ENCODE measurements at places on chromosomes 2 and 18.

- no peak for DNase-seq
These were observed at the start of gene C1QL2 for GRCh38 chr2:119158563-119159347. Gene C1QL2, minus strand, starts transcription at chr2:119158751. Its CDS starts 482 bp downstream, at chr2:119158269.

- DNase-seq = no peak
These were observed 211.2 kb downstream of the NAPG start for GRCh38 chr18:10736984-10737383.

DNA sequence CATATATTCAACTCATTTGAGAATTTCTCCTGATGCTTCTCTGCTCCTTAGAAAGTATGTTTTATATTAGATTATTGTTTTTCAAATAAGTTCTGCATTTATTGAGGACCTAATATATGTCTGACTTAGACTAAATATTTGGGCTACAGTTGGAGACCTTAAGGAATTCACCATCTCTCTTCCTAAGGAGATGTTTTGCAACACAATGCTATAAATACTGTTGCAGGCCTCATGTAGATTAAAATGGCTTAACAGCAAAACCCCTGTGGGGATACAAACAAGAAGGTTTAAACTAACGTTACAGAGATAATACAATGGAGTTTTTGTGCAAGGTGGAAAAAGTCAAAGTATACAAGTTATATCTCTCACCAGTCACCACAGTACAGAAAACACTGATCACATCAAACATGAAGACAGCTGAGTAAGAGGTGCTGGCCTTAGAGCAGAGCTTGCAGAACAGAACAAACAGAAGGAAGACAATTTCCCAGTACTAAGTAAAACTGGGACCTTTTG is 20.1 kb upstream of the BMPR2 start:
- DNase-seq = no peak

GRCh38 chr2:215314896-215315295 is 3.0 kb downstream of the ATIC start:
- no peak for DNase-seq

- no peak for DNase-seq
These were observed 25.6 kb upstream of the CCDC68 start for GRCh38 chr18:54984908-54985307.

DNA sequence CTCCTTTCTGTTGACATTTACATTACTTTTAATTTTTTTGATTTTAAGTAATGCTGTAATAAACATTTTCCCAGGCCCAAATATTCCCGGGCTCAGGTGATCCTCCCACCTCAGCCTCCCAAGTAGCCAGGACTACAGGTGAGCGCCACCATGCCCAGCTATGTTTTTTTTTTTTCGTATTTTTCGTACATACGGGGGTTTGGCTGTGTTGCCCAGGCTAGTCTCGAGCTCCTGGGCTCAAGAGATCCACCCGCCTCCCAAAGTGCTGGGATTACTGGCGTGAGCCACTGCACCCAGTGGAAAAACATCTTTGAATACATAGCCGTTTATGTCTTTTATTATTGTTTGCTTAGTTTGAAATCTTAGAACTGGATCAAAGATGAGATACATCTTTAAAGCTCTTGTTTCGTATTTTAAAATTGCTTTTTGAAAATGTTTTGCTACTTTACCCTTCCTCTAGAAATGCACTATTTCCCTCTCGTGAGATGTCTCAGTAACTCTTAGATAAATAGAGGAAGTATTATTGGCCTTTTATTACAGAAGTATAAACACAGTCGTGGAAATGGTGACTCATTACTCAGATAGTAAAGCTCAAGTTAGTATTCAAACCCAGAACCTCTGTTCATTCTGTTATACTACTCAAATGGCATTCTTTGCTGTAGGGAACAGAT is 2.4 kb downstream of the SMCHD1 start:
- no peak for DNase-seq

- no peak for DNase-seq
These were observed 901.7 kb upstream of the LRRTM1 start for GRCh38 chr2:81206216-81206615.

DNA sequence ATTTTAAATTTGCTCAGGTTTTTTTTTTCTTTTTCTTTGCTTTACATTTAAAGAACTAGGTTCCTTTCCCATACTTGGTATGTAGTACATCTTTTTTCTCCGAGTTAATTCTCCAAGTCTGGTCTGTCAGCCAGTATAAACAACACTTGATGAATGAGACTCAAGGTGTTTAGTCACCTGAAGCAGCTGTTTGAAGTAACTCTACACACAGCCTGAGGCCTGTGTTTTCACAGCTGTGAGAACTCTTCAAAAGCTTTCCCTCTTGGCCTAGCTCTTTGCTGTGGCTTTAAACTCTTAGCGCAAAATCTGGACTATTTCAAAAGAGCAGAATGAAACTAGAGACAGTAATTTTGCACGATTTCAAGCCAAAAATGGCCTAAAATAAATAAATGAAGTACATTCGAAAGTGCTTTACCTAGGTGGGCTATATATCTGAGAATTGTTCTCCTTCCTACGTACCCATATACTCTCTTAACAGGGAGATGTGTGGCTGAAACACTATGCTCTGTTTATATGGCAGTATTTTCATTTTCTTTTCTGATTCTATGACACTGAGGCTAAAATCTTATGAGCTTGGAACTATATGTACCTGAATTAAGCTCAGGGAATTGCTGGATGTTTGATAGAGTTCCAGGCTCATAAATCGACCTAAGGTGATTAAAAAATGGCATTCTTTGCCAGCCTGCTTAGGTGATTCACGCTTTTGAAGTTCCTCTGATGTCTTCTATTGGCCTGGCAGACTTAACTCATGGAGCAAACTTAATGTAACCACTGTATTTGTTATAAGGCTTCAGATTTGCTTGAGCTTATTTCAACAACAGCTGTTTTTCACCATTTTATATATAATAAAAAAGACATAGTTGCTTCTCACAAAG is 1044.1 kb upstream of the ZEB2 start:
- no peak for DNase-seq

GRCh38 chr2:169348321-169349024 is 13.9 kb downstream of the LRP2 start:
- no peak for DNase-seq

DNA sequence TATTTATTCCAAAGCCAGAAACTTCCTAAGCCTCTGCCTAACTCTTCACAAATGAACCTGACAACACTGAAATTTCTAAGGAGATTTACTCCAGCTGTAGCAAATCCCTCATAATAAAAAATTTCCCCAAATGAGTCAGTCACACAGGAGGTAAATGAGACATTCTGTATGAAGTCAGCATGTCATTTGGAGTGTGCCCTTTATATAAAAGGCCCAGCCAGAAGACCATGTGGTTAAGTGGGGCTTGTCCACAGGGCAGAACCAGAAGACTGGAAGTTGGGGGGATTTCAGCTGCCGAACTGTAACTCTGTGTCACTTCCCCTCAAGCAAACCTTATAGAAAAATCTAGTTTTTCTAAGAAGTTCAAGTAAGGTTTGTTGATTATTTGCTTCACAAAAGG is 30.2 kb downstream of the NRP2 start:
- DNase-seq = no peak

GRCh38 chr2:181779288-181780021 is 99.1 kb upstream of the NEUROD1 start:
- no peak for DNase-seq

GRCh38 chr18:25365242-25365641 is 13.3 kb upstream of the ZNF521 start:
- no peak for DNase-seq

- DNase-seq = no peak
These were observed 439.6 kb upstream of the UBE2E3 start for GRCh38 chr2:180540761-180541160.

GRCh38 chr2:239468491-239469105 is 67.8 kb upstream of the HDAC4 start:
- DNase-seq = no peak

DNA sequence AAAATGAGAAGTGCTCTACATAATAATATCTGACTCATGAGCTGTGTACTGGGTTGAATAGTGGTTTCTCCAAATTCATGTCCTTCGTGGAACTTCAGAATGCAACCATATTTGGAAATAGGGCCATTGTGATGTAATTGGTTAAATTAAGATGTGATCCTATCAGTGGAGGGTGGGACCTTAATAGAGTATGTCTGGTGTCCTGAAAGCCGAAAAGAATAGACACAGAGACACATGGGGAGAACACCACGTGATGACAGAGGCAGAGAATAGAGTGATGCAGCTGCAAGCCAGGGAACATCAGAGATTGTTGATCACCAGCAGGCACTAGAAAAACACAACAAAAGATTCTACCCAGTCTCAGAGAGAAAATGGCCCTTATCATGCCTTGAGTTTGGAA is 310.1 kb downstream of the EXOC6B start:
- no peak for DNase-seq

DNA sequence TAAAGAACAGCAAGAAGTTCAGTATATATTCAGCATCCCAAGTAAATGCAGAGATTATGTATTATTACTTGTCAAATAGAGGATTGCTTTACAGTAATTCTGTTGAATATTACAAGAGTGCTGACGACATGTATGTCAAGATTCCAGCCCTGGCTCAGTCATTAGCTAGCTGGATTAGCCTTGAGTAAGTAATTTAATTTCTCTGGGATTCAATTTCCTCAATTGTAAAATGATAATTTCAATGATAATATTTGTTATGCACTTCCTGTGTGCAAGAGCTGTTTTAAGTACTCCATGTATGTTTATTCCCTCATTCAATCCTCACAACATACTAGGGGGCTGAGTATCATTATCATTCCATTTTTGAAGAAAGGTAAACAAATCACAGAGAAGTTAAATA is 44.0 kb downstream of the TCF4 start:
- DNase-seq = no peak

DNA sequence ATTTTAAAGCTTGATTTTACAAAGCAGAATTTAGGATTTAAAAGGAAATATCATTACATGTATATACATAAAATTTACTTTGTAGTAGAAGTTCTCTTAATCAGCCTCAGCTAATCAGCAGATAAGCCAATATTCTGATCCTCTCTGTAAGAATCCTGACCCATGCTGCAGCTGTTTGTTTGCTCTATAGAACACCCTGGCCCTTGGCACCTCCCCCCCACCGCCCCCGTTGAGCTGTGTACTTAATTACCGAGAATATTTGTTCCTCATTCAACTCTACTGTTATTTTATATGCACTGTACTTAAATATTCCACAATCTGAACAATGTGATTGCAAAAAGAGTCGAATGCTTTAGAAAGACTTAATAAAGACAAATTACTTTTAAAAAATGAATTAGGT is 98.0 kb downstream of the EVA1A start:
- no peak for DNase-seq

GRCh38 chr2:191302459-191303139 is 57.4 kb downstream of the MYO1B start:
- peak; percentile 49 for DNase-seq

GRCh38 chr2:86520153-86520552 is 43.1 kb downstream of the CHMP3 start:
- peak; percentile 11 for DNase-seq

DNA sequence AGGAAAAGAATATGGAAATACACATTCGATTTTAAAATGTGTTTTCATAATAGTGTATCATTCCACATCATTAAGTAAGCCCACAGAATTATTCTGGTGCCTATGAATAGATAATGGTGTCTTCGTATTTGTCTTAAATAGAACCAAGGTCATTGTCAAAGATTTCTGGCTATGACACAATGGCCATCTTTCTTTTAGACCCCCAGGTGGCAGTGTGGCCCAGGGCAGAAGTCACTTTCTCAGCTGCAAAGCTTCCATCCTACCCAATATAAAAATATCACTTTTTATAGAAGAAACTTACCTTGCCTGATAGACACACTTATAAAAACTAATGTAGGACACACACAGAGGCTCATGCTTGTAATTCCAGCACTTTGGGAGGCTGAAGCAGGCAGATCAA is 57.5 kb downstream of the ZRANB3 start:
- DNase-seq = peak; percentile 43

DNA sequence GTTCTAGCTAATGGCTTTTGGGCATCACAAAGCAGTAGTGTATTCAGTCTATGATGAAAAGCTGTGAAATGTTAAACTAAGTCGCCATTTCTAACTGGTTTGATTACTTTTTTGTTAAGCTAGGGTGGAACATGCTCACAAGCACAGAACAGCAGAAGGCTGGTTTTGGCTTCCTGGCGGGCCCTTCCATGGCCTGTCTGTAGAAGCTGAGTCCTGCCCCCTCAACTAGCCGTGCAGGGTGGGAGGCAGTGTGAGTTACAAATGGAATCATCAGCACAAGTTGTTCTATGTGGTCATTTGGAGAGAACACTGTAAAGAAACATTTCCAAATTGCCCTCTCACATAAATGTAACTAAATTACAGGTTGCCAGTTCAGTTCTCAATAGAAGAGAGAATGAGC is 290.8 kb downstream of the ALPK2 start:
- DNase-seq = no peak

DNA sequence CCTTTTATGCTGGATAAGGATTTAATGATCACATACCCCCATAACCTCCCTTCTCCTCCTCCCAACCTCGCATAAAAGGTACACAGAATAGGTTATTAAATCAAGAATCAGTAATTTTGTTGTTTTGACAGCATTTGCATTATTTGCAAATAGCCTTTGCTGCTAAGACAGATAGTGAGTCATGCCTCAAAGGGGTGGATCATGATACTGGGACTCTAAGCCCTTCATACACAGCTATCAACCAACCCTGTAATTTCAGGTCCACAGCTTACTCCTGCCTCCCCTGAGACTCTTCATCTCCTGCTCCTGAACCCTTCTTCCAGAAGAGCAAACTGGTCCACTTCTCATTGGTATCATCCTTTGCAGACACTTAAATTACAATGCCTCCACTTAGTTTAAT is 73.8 kb upstream of the KLHL29 start:
- DNase-seq = no peak

DNA sequence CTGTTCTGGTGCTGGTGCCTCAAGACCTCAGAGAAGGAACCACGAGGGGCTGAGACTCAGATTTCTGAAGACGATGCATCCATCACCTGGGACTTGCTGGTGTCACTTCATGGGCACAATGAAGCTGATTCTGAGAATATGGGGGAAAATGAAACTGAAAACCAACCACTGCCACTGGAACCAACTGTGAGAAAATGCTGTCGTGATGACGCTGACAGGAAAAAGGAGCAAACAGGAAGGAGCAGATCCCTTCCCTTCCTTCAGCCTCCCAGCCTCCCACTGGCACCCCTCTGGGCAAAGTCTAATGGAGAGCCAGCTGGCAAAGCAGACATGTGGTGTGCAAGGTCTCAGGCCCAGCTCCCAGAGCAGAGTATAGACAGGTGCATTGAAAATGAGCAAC is 109.7 kb downstream of the FOXI3 start:
- DNase-seq = no peak

GRCh38 chr2:172454404-172455120 is 27.2 kb downstream of the ITGA6 start:
- no peak for DNase-seq

GRCh38 chr2:203817147-203817546 is 50.4 kb upstream of the CTLA4 start:
- no peak for DNase-seq

DNA sequence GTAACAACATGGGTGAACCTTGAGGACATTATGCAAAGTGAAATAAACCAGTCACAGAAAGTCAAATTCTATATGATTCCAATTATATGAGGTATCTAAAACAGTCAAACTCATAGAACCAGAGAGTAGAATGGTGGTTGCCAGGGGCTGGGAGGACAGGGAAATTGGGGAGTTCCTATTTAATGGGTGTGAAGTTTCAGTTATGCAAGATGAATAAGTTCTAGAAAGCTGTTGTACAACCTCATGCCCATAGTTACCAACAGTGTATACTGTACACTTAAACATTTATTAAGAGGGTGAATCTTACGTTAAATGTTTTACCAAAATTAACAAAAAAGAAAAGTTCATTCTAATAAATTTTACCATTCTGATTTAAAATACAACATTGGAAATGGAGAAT is 92.7 kb upstream of the WDSUB1 start:
- no peak for DNase-seq

GRCh38 chr2:219648963-219649362 is 21.5 kb downstream of the SLC4A3 start:
- DNase-seq = no peak
